Stimulated activated CD4-positive, alpha-beta T cell treated with anti-CD3 and anti-CD28 coated beads, Interleukin-15, amount 100 ng/mL, for 24 hours (primary cell): ENCODE measurements at places on chromosomes 2 and 18.

- DNase-seq, result no peak
These were observed 234.8 kb downstream of the SOX11 start for GRCh38 chr2:5926871-5927512.

GRCh38 chr18:11064106-11064505, 85.3 kb downstream of the PIEZO2 start:
- no peak for DNase-seq

GRCh38 chr2:174158003-174158402, 90.3 kb downstream of the OLA1 start:
- DNase-seq, result peak; percentile 22

GRCh38 chr2:108574332-108574731, 40.1 kb downstream of the LIMS1 start:
- no peak for DNase-seq

DNA sequence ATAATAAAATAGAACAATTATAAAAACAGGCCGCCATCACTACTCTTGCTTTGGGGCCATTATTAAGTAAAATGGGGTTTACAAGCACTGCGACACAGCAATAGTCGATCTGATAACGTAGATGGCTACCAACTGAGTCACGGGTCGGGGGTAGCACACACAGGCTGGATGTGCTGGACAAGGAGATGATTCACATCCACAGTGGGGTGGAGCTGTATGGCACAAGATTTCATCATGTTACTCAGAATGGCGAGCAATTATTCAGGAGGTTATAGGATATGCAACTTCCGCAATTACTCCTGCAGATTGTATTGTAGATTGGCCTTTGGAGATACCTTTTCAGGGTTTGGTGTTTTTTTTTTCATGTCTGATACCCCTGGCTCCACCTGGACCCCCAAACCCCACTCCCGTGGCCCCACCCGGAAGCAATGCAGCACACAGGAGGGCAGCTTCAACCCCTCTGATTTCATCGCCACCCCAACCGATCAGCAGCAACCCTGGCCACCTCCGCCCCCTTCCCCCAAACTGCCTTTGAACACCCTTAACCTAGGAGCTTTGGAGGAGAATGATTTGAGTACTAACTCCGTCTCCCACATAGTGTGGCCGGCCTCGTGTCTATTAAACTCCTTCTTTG, 21.4 kb upstream of the MLPH start:
- no peak for DNase-seq

DNA sequence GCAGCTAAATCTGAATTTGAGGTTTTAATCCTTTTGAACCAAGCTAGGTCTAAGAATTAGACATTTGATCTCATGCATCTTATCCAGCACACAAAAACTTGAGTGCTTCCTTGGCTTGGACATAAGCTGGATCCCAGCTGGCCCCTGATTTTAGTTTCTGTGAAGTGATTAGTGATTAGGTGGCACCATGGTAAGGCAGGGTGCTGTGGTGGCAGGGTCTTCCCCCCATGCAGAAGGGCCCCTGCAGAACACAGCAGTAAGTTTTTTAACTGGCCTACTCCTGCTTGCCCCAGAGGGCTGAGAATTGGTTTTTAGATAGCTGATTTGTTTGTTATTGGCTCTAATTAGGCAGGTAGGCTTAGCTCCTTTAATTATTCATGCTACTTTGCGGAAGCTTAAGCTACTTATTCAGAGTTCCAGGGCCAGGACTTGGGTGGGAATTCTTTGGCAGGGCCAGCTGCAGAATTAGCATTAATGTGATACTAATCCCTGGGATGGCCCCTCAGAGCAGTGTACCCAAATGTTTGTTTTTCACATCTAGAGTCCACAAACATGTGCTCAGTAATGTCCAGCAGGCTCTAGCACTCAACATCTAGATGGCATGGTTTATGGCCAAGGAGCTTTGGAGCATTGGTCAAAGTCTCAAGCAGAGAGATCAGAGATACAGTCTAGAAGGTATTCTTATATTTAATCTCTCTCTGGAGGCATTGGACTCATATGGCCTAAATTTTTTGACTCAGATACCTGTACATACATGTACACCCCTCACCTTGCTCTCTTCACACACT, 99.6 kb downstream of the FMNL2 start:
- DNase-seq, result no peak

DNA sequence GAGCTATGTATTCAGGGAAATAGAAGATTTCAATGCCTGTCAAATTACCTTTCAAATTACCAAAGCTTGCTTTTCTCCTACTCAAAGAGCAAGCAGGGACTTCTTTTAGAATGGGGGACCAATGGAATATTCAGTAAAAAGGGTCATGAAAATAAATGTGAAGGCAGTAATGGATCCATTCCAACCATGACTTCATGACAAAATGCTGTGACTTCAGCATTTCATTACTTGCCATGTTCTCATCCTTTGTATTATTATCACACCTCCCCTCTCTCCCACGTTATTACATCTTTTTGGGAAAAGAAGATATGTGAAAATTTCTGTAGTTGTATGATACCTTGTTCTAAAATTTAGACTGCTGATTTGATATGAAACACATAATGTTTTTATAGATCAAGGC, 864.0 kb upstream of the FSHR start:
- DNase-seq, result no peak

DNA sequence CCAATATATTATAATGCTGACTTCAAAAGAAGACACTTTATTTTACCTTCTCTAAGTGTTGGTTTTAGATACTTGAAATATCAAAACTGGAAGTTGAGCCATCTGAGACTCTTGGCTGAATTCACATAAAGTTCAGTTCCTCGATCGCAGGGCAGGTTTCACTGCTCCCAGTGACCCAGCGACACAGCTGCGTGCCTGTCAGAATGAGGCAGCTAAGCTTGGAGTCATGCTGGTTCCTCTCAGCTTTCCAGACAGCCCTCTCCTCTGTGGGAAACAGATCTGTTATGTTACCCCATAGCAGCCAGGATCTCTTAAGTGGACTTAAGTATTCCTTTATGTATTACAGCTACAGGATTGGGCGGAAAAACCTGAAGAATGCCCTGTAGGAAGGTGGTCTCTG, 142.8 kb upstream of the ALPP start:
- no peak for DNase-seq

GRCh38 chr2:221590861-221591365, 18.8 kb upstream of the EPHA4 start:
- DNase-seq, result no peak

GRCh38 chr2:163341426-163341825, 394.4 kb downstream of the FIGN start:
- DNase-seq, result no peak

DNA sequence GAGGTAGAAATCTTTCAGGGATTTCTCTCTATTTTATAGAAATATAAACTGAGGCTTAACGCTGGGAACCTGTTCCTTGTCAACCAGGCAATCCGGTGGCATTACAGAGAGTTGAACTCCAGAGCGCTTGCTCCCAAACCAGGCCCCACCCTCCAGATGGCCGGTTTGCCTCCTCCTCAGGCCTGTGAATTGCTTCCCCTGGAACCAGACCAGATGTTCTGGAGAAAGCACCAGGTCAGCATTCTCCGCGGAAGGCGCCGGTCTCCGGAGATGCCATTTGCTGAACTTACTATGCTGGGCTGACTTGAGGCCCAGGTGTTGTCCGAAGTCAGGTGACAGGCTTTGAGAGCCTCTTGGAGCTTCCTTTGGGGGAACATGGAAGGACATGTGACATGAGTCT, 17.2 kb downstream of the TNP1 start:
- DNase-seq, result no peak

- no peak for DNase-seq
These were observed 72.3 kb downstream of the MCFD2 start for GRCh38 chr2:46843316-46843715.

- DNase-seq, result no peak
These were observed 180.5 kb downstream of the SMAD7 start for GRCh38 chr18:48770243-48770642.

GRCh38 chr2:109439986-109440385, 173.8 kb downstream of the SEPTIN10 start:
- DNase-seq, result no peak

DNA sequence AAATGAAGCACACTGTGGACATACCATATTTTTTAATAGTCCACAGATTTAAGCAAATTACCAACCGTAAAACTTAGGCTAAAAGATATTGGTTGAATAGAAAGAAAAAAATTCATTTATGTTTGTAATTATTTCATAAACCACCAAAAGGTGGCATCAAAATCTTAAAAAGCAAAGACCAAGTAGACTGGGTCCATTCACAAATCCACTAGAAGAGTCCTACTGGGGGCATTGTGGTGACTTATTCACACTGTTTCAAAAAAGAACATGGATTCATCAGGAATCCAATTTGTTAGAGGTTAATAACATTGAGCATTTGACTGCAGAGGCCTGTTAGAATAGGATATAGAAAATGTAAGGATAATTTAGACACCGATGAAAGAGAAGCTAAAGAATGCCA, 194.9 kb upstream of the KYNU start:
- DNase-seq, result no peak

DNA sequence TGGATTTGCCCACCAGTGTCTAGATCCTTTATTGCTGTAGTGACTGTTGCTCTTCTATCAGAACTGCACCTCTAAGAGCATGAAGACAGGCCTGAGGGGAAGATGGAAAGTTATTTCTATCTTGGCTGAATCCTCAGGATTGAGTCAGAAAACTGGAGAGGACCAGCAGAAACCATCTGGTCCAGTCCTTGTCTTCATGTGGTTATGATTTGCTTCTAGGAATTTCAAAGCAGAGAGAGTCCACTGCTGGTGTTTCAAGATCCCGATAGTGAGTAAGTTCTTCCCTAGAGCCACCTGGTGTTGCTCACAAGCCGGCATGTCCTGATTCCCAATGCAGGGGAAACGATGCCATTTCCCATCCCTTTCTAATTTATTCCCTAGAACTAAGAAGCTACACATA, 84.2 kb downstream of the NCKAP5 start:
- no peak for DNase-seq

- DNase-seq, result no peak
These were observed 31.5 kb downstream of the REEP1 start for GRCh38 chr2:86305915-86306254.

GRCh38 chr2:28521663-28522062, 25.8 kb downstream of the PLB1 start:
- no peak for DNase-seq

- DNase-seq, result no peak
These were observed 351.4 kb upstream of the CDH20 start for GRCh38 chr18:60981682-60982328.

DNA sequence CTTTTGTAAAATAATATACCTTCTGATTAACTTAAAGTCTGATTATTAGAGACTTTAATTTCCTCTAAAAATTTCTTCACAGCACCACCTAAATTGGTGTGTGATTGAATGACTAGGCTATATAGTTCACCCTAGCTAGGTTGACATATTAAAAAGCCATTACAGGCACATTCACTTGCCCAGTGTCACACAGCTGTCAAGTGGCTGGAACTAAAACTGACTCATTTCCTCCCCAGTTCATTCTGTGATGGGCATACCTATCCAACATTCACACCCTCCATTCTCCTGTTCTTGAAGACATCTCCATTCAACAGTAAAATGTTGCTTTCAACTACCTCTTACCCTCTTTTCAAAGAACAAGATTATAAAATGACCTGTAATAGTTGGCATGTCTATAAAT, 334.5 kb downstream of the ARHGAP15 start:
- DNase-seq, result no peak

GRCh38 chr2:175627405-175627804, 374.7 kb downstream of the LNPK start:
- no peak for DNase-seq

DNA sequence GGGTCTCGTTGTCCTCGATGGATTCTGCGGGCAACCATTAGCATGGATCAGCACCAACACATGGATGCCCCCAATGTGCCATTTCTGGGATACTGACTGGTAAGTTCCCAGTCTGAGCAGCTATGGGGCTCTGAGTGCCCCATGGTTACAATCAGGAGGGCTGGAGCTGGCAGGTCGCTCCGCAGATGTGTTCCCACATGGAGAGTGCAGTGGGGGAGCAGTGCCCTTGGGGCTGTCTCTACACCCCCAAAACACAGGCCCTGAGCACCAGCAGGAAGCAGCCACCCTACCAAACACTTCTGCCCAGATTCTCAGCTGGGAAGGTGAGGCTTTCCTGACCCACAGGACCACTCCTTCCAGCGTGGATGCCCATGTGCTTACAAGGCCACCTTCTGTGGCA, 8.0 kb downstream of the NGEF start:
- no peak for DNase-seq

DNA sequence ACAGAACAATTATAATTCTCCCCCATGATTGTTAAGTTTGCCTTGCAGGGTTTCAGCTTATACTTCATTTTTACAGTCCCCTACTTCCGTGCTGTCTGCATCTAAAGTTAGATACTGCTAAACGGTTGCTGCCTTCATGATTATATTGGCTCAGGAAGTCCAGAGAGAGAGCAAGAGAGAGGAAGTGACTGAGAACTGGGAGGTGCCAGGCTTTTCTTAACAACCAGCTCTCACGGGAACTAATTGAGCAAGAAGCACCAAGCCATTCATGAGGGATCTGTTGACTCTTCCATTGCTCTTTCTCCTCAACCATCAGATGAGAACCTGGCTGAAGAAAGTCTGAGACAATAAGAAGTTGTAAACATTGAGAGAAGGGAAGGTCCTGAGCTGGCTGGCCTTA, 125.5 kb upstream of the SIX2 start:
- DNase-seq, result no peak

DNA sequence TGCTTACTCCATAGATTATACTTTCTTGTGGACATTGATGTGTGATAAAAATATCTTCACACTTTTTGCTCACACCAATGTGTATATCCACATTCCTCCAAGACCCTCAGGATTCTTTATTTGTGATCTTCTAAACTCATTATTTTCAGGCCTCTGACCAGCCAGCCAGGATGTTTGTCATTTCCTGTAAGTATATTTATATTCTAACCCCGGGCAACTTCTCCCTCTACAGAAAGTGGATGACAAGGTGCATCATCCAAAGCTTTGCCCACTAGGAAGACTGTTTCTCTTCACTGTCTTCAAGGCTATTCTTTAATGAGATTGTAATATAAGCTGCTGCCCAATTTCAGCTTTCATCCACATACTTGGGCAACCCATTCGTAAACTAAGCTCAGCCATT, 3.6 kb upstream of the CWC22 start:
- DNase-seq, result no peak

- DNase-seq, result no peak
These were observed 6.2 kb downstream of the HAUS1 start for GRCh38 chr18:46110406-46110805.

GRCh38 chr18:23872701-23873550, 141.6 kb upstream of the TTC39C start:
- peak; percentile 17 for DNase-seq

- DNase-seq, result peak; percentile 99
These were observed 3.4 kb upstream of the DUSP2 start for GRCh38 chr2:96148410-96149217.
